ENCODE measurements at places on chromosomes 1 and 21.

DNA sequence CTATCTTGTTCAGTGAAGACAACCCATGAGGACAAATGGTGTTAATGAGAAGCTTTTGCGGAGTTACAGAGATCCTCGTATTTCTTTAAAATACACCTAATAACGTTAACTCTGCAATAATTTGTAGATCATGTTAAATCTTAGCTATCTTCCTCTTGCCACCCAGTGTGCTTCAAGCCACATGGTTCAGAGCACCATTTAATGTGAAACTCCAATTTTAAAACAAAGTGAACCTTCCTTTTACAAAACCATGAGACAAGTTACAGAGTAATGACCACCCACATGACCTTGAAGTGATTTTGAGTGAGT lies 1.7 kb upstream of the KCNE2 start:
- DNase-seq = no peak

DNA sequence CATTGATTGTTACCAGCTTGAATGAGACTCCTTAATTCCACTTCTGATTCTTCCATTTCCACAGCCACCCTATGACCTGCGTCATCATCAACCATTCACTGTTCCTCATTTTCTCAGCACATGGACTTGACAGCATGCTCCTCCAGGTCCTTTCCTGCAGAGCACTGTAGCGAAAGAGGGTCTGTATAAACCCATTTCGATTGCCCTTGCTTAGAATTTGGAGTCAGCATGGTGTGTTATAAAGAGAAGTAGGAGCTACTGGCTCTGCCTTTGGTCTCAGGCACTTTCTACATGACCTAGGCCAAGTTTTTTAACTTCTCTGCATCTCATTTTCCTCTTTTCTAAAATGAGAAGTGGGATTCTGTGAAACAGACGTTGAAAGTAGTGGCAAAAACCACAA lies 133.8 kb downstream of the AK5 start:
- DNase-seq = no peak

DNA sequence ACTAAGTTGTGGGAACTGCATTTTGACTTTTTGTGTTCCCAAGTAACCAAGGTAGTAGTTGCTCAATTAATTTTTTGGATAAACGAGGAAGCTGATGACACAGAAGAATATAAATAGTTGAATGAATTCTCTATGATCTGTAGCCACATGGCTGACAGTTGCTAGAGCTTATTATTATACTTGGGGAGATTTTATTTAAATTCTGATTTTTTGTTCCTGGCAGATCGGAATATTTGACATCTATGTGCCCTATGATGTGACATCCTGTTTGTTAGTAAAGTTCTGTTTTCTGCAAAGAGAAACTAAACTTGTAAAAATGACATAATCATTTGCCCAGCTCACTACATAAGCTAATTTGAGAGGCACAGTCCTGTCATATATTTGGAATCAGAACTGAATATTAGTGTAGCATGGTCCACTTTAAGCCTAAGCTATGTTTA lies 9.7 kb upstream of the LYST start:
- no peak for DNase-seq

DNA sequence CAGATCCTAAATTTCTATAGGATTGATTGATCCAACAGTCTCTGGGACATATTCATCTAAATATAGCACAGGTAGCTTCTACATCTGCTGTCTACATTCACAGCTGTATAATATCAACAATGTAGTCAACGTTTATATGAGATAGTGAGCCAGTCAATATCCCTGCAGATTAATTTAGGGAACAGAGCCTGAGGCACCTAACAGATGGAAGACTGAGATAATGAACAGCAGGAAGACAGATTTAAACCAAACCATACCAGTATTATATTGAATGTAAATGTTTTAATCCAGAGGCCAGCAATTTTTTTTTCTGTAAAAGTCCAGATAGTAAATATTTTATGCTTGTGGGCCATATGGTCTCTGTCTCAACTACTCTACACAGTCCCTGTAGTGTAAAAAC lies 2072.4 kb downstream of the MRPL39 start:
- DNase-seq = no peak

DNA sequence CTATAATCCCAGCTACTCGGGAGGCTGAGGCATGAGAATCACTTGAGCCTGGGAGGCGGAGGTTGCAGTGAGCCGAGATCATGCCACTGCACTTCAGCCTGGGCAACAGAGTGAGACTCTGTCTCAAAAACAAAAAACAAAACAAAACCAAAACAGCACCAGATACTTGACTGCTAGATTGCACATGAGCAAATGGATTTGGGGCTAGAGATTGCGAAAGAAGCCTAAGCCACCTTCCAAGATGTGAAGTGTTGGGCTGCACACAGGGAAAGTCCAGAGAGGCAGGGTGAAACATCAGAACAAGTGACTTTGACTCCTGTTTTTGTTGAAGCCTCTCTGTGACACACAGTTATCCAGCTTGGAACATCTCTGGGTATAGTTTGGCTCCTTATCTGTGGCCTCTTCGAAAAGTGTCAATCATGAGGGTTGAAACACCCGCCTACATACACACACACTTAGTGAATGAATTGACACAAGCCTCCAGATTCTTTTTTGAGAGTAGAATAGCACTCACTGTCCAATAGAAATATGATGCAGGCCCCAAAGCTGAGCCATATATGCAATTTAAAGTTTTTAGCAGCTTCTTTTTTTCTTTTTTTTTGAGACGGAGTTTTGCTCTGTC lies 34.2 kb upstream of the GPR137B start:
- no peak for DNase-seq

- no peak for DNase-seq
Measured at GRCh38 chr1:224387302-224387912, 30.7 kb downstream of the CNIH4 start.

DNA sequence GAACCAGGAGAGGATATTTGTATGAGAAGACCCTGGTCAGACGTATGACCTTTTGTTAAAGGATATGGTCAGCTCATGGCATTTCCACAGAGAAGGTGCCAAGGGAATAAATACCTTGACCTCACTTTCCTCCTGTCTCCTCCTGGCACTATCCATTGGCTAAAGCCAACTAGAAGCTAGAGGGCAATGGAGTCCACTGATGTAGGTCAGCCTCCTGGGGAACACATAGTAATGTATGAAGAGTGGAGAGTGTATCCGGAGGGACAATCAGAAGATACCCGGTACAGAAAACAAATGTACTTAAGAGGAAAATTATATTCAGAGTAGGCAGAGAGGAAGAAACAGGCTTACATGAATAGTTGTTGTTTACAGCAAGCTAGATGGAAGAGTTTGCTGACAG lies 698 bp upstream of the NTMT2 start:
- no peak for DNase-seq

DNA sequence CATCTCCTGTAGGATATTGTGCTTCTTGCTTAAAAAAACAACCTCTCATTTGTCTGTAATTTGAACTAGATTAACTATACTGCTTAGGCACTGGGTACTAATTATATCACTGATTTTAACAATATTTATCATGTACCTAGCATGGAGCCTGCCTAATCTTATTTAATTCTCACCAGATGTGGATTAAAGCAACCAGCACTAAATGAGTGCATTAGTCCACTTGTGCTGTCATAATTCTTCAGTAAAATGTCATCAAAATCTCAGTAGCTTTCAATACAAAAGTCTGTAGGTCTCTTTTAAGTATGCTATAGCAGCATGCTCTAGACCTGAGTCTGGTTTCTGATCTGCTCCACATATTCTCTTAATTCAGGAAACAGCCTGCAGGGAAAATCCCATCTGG lies 368.1 kb downstream of the NCAM2 start:
- no peak for DNase-seq

- DNase-seq = no peak
Measured at GRCh38 chr1:112581586-112582192, 37.3 kb downstream of the ST7L start.

DNA sequence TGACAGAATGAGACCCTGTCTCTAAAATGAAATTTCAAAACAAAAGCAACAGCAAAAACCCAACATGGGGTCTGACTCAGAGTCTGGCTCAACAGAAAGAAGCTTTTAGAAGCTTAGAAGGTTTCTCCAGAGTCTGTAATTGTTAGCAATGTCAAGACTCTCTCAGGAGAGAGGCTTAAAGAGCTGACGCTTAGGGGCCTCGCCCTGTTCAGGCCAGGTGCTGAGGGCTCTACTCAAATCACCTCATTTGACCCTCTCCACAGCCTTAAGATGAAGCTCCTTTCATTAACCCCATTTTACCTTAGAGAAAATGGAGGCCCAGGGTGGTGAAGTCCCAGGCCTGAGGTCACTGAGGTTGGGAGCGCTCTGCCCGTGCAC lies 5.3 kb upstream of the KIF17 start:
- DNase-seq = no peak

DNA sequence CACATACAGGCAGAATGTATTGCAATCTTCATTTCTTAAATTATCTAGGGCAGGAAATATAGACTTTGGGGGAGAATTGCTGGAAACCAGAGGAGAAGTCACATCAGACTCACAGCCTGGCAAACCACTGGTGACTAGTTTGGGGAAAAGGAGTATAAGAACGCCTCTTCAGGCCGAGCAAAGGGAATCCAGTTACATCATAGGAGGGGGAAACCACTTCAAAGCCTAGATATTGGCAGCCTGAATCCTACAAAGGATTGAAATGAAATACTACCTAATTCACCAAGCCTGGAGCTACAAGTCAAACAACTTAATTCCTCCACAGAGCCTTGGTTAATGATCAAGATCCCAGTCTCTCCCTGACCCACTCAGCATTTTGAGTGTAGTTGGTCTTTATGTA lies 121.7 kb downstream of the SLC30A10 start:
- DNase-seq = no peak

- no peak for DNase-seq
Measured at GRCh38 chr1:195618287-195618686, 990.0 kb downstream of the KCNT2 start.

GRCh38 chr1:174894117-174894762 lies 105.5 kb upstream of the CACYBP start:
- no peak for DNase-seq

DNA sequence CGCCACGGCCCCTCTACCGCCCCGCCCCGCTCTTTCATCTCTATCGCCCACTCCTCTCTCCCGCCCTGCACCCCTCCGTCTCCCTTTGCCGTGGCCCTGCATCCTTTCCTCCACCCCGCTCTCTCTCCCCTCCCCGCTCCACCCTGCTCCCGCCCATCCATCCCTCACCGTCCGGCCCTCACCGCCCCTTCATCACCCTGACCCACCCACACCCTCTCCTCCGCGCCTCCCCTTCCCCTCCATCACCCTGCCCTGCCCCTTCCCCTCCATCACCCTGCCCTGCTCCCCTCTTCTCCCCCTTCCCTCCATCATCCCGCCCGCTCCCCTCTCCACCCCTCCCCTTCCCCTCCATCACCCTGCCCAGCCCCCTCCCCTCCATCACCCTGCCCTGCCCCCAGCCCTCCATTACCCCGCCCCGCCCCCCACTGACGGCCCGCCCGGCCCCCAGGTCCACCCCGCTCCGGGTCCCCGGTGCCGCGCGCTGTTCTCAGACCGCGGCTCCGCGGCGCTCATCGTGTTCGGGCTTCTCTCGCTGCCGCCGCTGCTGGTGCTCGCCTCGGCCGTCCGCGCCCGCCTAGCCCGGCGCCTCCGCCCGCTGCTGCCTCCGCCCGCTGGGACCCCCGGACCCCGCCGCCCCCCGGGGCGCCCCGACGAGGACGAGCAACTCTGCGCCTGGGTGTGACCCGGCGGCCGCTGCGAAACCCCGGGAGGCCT lies 6.2 kb upstream of the ANKRD65 start:
- DNase-seq = no peak

DNA sequence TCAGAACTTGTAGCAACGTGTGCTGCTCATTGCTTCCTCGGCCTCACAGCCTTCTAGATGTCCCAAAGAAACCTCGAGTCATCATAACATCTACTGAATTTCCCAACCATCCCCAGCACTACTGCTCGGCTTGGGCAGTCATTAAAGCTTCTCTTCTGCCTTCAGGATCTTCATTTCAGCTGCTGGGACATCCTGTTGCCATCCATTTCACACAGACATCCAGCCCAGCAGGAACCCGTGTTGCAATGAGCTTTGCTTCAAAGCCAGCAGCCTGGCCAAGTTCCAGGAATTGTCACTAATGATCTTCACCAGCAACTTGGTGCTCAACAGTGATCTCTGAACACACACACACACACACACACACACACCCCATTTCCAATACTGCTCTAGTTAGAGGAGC lies 18.5 kb downstream of the WLS start:
- no peak for DNase-seq

GRCh38 chr1:212457740-212458338 lies 25.1 kb downstream of the NENF start:
- DNase-seq = no peak

DNA sequence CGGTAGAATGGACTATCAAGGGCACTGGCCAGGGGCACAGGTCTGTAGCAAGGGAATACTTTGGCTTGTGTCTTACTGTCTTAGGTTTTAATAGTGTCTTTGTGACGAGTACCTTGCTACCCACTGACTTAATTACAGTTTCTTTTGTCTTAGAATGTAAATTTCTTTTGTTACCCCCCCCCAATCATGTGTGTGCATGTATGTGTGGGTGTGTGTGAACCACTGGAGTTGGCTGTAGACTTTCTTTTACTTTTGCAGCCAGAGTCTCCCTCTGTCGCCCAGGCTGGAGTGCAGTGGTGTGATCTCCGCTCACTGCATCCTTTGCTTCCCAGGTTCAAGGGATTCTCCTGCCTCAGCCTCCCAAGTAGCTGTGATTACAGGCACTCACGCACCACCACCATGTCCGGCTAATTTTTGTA lies 61.8 kb upstream of the CLDN14 start:
- no peak for DNase-seq

DNA sequence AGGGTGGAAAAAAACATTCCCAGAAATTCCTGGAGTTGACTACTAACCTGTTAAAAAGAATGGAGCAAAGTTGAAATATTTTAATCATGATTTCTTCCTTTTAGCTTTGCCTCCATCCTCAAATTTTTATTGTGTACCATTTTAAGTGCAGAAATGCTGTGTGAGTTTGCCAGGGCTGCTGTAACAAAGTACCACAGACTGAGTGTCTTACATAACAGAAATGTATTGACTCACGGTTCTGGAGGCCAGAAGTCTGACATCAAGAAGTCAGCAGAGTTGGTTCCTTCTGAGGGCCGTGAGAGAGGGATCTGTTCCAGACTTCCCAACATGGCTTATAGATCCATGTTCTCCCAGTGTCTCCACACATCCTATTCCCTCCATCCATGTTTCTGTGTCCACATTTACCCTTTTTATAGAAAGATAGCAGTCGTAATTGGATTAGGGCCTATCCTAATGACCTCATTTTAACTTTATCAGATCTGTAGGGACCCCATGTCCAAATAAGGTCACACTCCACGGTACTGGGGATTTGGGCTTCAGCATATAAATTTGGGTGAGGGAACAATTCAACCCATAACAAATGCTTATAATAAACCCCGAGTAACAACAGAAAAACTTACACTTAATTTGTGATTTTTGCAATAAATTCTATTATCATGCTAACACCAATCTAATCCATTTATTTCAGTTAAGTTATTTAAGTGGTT lies 12.7 kb downstream of the SNX7 start:
- DNase-seq = no peak

GRCh38 chr1:234917495-234918180 lies 211.0 kb downstream of the TOMM20 start:
- no peak for DNase-seq

Measured in HS-27A (cell line).